NCI-H2081 treated with DMSO at 0.1 percent for 48 hours (cell line): ENCODE measurements at places on chromosomes 12 and 14.
A peak's percentile ranks its signal among the peaks of the same experiment; 100 is the strongest.

DNA sequence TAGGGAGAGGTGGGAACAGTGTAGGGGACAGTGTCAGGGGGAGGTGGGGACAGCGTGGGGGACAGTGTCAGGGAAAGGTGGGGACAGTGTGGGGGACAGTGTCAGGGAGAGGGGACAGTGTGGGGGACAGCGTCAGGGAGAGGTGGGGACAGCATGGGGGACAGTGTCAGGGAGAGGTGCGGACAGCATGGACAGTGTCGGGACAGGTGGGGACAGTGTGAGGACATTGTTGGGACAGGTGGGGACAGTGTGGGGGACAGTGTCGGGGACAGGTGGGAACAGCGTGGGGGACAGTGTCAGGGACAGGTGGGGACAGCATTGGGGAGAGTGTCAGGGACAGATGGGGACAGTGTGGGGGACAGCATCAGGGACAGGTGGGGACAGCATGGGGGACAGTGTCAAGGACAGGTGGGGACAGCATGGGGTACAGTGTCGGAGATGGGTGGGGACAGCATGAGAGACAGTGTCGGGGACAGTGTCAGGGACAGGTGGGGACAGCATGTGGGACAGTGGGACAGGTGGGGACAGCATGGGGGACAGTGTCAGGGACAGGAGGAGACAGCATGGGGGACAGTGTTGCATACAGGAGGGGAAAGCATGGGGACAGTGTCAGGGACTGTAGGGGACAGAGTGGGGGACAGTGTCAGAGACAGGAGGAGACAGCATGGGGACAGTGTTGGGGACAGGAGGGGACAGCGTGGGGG, 139.0 kb downstream of the TMEM121 start:
- DNase-seq = no peak

GRCh38 chr14:55128386-55129085, 516 bp upstream of the LGALS3 start:
- DNase-seq = no peak

GRCh38 chr12:120488057-120488640, 7.8 kb upstream of the DYNLL1 start:
- no peak for DNase-seq

GRCh38 chr12:25960143-25960542, 1.7 kb downstream of the RASSF8 start:
- no peak for DNase-seq

DNA sequence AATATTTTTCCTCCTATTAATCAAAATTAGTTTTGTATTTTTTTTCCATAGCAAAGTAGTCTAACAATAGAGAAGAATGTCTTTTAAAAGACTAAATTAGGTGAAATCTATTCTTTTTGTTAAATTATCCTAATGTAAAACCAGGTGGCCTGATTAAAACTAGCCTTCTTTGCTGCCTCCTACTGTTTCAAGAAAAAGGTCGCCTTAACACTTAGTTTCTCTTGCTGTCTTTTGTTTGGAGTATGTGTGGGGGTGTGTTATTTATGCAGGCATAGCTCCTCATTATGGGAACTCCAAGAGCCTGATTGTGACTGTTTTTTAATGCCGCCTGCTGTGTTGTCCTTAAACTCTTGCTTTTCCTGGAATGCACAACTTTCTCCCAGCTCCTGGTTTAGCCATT, 855.3 kb downstream of the DIO2 start:
- no peak for DNase-seq

DNA sequence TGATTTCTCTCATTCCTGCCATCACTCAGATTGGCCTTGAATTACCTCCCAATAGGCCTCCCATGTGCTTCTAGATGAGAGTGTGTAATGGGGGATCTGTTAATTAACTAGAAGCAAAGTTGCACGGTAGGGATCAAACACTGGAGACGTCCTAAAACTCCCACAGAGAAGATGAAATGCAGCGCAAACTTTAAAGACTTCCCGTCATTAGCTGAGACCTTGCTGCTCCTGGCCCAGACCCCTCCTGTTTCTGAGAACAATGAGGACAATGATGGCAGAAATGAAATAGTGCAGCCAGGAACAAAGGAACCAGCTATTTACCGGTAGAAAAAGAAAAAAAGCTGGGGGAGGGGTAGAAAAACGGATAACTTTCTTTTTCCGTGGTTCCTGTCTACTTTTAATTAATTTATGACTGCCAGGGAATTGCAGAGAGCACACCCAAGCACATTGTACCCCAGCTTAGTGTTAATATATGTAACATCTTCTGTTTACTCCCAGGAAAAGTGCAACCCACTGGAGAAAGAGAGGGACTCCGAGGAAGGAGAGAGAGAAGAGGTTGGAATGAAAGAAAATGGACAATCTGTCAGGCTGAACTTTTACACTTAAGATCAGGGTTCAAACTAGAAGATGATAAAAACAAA, 280.7 kb upstream of the SOX5 start:
- DNase-seq = no peak

DNA sequence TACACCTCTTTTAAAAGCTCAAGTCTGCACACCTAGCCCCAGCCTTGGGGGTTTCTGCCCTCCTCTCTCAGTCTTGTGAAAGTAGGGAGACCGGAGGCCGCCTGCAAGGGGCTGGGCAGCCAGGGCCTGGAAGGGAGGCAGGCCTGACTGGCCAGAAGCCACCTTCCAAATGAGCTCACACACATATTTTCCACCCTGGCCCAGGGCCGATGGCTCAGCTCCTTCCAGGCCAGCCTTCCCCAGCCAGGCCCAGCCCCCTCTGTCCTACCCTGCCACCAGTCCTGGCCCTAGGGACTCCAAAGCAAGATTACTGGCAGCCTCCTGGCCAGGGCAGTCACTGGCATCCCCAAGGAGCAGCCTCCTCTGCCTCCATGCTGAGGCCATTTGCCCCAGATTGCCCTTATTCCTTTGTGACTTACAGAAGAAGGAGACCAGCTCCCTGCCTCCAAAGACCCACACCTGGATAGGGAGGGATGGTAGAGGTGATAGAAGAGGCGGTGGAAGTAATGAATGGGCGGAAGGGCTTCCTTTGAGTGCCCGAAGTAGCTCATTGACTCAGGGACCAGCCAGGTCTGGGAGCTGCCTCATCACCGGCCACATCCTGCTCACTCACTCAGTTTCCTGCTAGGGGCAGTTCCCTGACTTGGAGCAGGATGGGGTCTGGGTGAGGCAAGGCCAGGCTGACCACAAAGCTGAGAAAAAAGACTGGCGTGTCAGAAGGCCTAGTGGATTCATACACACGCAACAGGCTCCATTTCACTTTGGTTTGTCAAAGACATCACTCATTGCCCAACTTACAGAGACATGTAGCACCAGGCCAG, 14.8 kb downstream of the MMP14 start:
- DNase-seq = no peak

DNA sequence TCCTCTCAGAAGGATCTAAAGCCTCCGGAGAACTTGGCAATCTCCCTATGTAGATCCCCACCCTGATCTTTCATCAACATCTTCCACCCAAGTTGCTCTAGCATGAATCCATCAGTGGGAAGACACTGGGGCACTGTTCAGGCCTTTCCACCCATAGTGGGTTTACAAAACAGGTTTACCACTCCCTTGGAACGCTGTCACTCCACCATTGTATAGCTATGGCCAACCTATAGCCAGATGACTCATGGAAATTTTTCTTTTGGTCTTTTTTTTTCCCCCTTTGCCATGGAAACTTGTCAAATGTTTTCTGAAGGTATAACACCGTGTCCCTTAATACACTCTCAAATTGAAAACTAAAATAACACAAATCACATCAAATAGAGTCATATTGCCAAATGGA, 10.8 kb upstream of the HSPB8 start:
- DNase-seq = no peak

- no peak for DNase-seq
Observed at GRCh38 chr12:116892349-116893140, 11.3 kb upstream of the HRK start.

DNA sequence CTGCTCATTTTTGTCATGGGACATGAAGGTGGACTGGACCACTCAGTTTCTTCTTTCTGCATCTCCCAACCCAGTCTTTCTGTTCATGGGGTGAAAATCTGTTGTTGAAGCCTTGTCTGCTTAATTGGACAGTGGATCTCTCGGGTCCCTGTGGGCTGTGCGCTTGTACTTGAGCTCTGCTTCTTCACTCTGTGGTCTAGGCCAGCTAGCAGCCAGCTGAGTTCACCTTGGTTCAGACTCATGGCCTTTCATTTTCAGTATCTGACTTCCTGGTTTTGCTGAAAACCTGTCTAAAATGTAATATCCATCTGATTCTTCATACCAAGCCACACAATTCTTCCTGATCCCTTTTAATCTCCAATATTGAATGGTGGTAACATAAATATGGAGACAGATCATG, 117.2 kb downstream of the LRRK2 start:
- DNase-seq = no peak

GRCh38 chr12:124884587-124885438, 21.1 kb upstream of the SCARB1 start:
- no peak for DNase-seq

GRCh38 chr14:67187826-67188225, 1.4 kb upstream of the GARIN2 start:
- DNase-seq = no peak

DNA sequence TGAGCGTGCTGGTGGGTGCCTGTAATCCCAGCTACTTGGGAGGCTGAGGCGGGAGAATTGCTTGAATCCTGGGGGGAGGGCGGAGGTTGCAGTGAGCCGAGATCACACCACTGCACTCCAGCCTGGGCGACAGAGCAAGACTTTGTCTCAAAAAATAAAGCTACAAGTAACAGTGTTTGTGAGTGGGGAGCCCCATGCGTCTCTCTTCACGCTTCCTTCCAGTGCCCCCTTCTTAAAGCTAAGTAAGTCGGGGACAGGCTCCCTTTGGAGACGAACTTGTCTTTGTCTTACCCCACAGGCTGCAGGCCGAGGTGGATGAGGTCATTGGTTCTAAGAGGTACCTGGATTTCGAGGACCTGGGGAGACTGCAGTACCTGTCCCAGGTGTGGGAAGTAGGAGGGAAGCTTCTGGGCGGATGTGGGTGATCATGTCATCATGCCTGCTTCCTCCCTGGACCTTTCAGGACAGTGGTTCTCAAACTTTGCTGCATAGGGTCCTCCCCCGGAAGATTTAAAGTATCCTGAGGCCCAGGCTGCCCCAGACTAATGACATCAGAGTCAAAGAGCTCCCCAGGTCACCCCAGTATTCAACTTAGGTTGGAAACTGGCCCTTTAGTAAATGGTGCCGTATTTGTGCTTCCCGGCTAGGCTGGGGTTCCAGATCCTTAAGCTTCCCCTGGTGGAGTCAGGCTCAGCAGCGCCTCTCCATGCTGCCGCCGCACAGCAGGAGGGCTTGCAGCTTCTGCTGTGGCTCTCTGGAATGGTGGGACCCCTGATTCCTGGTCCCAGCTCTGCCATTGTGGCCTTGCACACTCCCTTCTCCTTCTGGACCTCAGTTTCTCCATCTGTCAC, 37.1 kb downstream of the CYP46A1 start:
- no peak for DNase-seq

DNA sequence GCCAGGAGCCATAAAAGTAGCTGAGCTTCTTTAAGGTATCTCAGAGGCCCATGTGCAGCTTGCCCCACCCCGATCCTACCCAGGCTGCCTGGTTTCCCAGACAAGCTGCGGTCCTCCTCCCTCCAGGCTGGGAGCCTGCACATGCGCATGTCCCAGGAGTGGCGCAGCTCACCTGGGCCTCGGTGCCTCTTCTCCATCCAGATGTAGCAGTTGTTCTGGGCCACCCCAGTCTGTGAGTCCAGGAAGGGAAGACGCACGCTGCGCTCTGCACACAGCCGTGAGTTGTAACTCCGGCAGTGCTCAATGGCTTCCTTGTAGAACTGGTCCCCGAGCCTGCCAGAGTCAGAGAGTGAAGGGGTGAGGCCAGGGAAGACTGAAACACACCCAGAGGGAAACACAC, 122.3 kb downstream of the DPF3 start:
- DNase-seq = no peak

- no peak for DNase-seq
Observed at GRCh38 chr12:27576667-27577347, 52.8 kb downstream of the PPFIBP1 start.

- no peak for DNase-seq
Observed at GRCh38 chr12:113241191-113242025, 20.1 kb downstream of the TPCN1 start.

DNA sequence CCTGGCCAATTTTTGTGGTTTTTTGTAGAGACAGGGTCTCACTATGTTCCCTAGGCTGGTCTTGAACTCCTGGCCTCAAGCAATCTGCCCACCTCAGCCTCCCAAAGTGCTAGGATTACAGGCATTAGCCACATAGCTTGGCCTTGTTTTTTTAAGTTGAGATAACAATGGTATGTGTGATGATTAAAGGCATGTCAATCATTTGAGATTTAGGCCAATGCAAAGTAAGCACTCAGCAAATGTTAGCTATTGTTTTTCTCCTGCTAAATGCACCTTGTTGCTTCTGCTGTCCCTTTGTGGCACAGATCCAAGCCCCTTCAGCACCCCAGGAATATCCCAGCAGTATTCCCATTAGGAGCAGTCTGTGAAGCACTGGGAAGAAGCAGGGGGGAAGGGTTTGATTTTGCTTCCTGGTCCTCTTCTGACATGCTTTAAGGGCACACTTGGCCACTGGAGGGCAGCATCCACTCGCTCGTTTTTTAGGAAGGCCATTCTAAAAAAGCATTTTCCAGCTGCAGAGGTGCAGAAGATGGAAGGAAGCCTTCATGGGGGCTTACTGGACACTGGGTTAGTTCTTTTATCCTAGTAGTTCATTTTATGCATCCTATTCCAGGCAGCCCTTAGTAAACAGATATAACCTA, 70.2 kb upstream of the ZFP36L1 start:
- peak; percentile 24 for DNase-seq

GRCh38 chr14:90193925-90194324, 62.4 kb upstream of the PSMC1 start:
- no peak for DNase-seq

- no peak for DNase-seq
Observed at GRCh38 chr14:89171168-89171567, 245.9 kb downstream of the FOXN3 start.

DNA sequence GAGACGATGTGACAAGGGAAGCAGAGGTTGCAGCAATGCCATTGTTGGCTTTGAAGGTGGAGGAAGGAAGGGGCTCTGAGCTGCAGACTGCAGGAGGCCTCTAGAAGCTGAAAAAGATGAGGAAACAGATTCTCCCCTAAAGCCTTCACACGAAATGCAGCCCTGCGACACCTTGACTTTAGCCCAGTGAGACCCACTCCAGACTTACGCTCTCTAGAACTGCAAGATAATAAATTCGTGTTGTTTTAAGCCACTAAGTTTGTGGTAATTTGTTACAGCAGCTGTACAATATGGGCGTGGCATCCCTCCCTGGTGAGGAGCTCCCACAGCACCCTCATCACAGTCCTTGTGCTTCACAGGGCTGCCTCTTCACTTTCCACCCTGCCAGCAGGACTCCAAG, 53.2 kb downstream of the GOLGA5 start:
- no peak for DNase-seq

DNA sequence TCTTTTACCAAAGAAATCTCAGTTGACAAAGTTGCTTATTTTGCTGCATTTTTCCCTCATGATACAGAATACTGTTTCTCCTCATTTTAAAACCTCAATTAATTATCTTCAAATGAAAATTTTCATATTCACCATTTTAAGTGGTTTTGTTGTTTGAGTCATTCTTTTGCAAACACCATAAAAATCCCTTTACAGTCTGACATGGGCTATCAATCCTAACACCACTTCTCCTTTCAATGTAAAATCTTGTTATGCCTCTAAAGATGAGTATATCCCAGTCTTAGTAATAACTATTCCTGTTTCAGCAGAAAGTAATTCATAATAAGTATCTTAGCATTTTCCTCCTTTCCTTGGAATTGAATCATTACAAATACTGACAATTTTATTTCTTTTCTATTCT, 192.2 kb downstream of the SYT1 start:
- DNase-seq = no peak

- DNase-seq = no peak
Observed at GRCh38 chr14:106347890-106348755, 821.7 kb downstream of the TMEM121 start.
